Activated T-helper 1 cell treated with anti-CD3 and anti-CD28 coated beads, Interleukin-2, amount 50 U/mL, for 16 hours (primary cell): ENCODE measurements at places on chromosomes 4 and X.

DNA sequence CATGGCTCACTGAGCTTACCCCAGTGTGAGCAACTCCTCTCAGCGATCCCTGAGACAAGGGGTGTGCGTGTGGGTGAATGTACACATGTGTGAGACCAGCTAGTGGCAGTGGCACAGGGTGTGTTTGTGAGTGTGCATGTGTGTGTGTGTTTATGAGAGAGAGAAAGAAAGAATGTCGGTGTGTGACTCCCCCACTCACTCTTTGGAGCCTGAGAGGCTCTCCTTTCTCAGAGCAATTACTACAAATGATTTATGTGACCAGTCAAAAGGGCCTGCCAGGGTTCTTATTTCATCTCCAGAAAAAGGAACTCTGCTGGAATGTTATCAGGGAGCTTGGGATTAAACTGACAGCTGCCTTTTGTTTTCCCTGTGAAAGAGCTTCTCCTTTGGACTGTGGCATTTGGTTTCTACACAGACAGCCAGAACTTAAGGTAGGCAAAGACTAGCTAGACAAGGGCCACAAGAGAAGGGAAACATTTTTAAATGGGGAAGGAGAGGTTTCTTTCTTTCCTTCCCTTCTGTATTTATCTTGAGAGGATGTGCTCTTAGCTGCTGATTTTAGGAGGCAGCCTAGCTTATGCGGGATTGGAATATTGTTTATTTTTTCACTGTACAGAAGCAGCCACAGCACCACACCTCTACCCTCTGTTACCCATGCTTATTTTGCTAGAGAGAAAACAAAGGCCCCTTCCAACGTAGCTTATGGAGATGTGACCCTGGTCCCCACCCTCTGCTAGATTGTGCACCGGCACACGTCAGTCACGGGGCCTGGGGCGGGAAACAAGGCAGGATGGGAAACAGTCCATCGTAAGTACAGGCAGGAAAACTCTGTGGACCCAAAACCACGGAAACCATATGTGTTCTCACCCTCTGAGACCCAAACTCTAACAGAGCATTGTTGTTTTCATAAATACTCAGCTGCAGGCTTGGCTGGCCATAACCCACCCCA lies 143.5 kb downstream of the MGST2 start:
- no peak for DNase-seq

DNA sequence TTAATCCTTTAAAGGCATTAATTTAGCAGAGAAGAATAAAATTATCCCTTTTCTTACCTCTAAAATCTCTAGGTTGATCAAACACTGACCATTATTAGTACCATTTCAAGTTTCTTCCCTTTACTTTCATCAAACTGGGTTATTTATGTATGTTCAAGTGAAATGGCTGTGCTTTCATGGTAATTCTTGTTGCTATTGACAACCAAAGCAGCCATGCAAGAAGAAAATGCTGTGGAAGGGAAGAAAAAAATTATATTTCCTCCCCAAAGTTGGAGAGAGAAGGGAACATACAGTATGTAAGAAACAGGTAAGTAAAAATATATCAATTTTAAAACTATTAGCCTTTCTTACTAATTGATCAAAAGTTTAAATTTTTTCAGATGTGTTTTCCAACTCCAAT lies 16.2 kb downstream of the NPNT start:
- no peak for DNase-seq

DNA sequence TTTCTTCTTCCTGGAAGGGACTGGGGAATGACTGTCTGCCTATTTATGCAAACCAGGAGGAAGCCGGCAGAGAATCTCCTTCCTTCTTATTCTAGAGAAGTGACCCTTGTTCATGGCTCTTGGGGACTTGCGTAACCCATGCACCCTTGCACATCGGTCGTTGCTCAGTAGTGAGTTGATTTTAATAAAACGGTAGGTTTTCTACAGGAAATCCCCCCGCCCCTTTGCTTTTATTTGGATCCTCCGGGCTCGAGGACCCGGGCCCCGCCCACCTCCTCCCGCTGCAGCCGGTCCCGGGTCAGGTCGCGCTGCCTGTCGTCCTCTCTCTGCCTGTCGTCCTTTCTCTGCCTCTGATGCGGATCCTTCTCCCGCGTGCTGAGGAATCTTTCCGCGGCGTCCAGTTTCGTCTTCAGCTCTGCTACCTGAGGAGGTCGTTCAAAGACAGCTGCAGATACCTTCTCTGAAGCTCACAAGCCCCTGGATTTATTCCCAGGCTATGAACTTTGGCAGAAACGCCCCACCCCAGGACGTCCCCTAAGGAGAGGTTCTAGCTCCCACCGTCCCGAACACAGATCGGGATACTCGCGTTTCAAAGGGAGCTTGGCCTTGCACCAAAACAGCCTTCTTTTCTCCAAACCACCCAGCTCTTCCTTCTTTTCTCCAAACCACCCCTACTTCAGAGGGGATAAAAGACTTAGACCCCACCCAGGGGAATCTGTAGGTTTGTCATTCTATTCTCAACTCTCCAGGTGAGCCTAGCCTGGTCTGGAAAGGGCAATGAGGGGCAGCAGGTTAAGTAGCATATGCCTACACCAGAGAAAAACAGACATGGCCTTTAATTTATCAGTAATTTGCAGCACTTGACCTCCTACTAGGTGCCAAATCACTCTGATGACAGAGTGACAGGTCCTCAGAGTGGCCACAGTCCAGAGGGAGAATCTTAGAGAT lies 7.0 kb downstream of the TNIP3 start:
- DNase-seq = no peak

- DNase-seq = no peak
These were observed 35.7 kb downstream of the ADH5 start for GRCh38 chr4:99052902-99053301.

GRCh38 chr4:2937986-2938385 lies 25.2 kb downstream of the NOP14 start:
- DNase-seq = no peak

GRCh38 chrX:46812445-46812844 lies 24.4 kb upstream of the RP2 start:
- DNase-seq = no peak

- no peak for DNase-seq
These were observed 1.8 kb downstream of the TAPT1 start for GRCh38 chr4:16224264-16225166.

DNA sequence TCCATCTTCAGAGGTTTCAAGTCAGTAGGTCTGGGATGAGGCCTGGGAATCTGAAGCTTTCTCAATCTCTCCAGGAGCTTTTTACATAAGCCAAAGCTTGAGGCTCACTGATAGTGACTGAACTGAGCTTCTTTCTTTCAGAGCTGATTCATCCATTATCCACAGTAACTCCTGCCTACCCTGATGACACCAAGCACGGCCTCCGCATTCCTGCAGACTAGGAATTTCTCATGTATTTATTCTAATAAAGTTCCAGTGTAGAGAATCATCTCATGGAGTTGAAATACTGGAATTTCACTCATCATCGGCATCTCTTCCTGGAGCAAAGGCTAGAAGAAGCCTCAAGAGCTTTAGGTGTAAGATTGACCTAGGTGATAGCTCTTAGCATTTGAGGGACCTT lies 12.1 kb upstream of the DCTD start:
- DNase-seq = no peak

DNA sequence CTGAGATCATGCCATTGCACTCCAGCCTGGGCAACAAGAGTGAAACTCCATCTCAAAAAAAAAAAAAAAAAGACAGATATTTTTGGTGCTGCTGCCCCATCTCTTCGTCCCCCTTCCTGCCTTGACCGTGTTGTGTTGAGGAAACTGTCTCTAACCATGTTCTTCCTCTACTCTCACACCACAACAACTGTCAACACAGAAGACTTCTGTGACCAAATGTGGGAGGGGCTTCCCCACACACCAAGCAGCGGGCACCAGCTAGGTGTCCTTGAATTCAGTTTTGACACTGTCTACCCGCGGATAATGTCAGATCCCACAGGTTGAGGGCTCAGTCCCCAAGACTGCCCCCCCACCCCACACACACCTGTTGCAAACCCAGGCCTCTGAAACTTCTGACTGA lies 104.7 kb upstream of the BCOR start:
- DNase-seq = no peak

- no peak for DNase-seq
These were observed 57.6 kb upstream of the RBPJ start for GRCh38 chr4:26263165-26263564.

GRCh38 chr4:140635606-140636005 lies 66.8 kb upstream of the UCP1 start:
- no peak for DNase-seq

DNA sequence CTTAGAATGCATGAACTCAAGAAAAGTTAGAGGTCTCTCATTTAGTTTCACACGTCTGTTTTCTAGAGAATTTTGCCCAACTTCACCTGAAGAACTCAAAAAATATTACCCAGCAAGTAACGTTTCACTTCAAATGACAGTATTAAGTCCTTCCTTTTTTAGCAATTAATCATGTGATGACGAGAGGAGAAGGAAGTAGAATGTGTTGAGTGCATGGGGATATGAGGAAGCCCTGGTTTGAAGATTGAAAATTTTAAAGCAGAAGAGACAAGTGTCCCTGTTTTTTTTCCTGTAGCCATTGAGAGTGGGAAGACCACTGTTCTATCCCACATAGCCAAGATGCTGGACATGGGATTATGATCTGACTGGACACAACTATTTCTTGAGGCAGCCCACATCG lies 406.3 kb upstream of the CPEB2 start:
- no peak for DNase-seq

DNA sequence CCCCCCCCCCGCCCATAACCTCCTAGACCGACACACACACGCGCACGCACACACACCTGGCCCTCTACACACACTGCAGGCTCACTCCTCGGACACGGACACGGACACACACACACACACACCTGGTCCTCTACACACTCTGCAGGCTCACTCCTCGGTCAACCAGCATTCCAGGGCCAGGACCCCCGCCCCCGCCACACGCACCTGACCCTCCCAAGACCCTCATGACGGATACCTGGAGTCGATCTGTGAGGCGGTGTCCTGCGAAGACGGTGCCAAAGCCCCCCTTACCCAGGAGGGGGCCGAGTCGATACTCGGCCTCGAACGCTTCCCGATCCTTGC lies 552 bp downstream of the PIM2 start:
- DNase-seq = no peak

- no peak for DNase-seq
These were observed 611.0 kb downstream of the NLGN4X start for GRCh38 chrX:5617666-5618065.
